Cortex of kidney (tissue), 1 donor: ENCODE measurements at places on chromosomes 5 and 9.

GRCh38 chr9:36031774-36032555, 4.7 kb upstream of the RECK start:
- DNase-seq: no peak

DNA sequence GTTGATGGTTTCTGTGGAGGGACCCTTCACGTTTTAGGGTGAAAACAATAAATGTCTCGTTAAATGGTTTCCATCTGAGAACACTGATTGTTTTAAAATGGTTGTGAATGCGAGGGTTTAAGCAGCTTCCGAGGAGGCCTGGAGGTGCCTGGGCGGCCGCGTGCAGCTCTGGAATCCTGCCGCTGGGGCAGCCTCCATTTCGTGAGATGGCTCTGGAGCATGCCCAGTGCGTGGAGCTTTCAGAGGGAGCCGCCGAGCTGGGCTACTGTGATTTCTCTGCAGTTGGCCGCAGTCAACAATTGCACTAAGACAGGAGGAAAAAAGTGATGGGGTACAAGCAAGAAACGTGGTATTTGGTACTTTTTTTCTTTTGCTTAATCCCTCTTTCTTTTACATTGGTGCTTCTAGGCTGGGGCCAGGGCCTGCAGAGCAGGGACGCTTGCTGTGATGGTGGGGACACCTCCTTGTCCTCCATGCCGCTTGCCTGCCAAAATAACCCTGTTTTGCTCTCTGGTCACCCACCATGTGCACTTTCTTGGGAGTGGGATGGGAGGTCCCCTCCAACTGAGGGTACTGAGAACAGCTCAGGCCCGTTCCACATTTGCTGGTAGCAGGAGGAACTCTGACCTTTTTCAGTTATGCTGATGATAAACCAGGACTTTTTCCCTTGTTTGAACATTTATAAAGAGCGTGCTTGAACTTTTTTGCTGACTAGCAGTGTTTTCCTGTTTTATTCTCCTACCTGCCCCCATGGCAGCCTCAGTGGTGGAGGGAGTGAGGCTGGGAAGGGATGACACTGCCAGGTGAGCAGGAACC, 47.1 kb downstream of the EHMT1 start:
- no peak for DNase-seq

DNA sequence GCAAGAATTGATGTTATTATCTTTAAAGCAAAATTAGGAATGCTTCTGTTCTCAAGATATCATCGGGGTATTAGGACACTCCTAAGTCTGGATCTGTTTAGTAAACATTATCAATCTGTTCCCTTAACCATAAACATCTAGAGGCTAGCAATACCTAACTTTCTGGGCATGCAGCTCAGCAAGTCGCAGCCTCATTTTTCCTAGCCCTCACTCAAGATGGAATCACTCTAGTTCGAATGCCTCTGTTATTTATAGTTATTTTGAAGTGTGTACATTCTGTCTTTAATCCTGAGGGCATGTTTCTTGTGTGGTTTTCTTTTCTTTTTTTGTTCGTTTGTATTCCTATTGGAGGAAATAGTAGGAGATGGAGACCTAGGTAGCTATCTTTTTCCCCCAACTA, 66.9 kb downstream of the FER start:
- DNase-seq: no peak

DNA sequence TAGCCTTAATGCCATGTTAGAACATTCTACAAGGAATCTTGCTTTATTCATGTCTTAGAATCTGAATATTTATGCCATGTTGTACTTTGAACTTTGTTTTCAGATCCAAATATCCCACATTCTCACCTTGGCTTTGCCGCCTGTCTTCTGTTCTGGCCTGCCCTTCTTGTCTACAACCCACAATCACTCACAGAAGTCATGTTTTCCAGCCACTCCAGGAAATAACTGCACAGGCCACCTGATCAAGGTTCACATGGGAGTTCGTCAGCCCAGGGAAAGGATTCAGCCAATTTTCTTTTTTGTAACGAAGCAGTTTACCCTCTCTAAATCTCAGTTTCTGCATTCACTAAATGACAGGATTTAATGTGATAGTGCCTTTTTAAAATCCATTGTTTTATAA, 70.5 kb downstream of the JAKMIP2 start:
- DNase-seq: no peak

DNA sequence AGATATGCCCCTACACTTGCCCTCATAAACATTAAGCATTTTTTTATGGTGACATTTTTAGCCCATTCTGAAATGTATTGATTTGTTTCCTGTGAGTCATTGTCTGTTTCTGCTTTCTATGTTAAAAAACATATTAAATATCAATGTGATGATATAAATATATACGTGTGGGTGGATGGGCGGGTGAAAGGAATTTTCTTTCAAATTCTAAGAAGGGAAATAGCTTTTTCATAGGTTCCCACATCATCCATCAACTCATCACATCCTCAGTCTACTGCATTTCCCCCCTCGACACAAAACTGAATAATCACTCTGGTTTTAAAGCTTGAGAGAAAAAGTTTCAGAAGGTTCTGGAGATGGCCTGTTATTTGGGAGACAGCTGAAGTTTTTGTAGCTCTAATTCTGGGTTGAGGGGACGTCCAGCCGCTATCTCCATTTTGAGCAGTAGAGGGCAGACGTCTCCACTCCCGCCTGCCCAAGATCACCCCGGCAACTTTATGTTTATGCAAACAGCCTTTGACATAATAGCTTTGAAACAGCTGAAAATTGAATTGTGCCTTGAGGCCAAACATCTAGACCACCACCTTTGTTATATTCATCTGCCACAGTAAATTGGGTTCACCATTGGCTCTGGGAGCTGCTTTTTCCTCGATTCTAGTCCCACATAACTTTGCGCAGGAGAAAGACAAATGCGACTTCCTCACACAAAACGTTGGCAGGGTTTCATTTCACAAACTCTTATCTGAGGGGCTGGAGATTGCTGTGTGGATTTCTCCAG, 216.2 kb upstream of the CLINT1 start:
- no peak for DNase-seq

DNA sequence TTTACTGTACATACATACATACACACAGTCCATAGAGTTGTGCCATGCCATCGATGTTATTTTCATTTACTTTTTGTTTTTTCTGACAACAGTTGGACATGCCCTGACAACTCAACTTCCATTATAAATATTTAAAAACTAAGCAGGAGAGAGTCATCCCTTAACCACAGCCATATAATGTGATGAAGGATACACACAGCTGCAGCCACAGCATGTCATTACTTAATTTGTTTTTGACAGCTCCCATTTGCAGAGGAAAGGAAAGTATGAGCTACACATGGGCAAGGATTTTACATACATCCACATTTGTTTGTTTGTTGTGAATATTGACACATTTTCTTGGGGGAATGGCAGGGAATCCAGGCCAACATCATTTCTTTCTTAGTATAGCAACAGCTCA, 91.5 kb upstream of the TUT7 start:
- no peak for DNase-seq

DNA sequence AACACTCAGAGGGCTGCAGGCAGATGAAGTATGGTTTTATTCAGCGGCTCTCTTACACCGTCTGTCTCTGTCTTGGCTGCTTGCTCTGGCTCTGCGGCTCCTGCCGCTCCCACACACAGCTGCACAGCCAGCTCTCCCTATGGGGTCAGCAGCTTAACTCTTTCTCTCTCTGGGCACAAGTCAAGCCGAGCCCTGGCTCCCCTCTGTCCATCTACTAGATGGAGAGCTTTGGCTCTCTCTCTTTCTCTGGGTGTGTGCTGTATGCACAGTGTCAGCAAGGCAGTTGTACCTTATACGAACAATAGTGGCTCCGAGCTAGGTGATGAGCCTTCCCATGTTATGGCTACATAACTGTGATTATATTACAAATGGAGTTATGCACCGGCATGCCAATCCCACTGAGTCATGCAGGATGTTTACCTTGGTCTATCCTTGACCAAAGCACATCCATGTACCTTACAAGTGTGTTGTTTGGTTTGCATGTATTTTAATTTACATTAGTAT, 19.3 kb upstream of the PPP2CA start:
- DNase-seq: no peak

- no peak for DNase-seq
Observed at GRCh38 chr9:96510258-96510657, 60.3 kb downstream of the HABP4 start.

DNA sequence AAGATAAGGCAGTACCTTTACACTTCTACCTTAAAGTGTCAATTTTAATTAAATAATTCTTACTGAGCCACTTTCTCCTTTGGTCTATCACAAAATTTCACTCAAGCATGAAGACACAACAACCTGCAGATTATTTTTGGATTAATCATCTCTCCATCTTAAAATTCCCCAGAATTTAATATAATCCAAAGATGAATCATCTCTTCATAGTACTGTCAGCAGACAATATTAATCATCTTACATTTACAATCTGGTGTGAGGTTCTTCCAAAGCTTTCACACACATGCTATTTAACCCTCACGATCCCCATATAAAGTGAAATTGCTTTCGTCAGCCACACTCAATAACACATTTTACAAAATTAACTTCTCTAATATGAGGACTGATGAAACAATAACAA, 43.0 kb downstream of the LHFPL2 start:
- no peak for DNase-seq

DNA sequence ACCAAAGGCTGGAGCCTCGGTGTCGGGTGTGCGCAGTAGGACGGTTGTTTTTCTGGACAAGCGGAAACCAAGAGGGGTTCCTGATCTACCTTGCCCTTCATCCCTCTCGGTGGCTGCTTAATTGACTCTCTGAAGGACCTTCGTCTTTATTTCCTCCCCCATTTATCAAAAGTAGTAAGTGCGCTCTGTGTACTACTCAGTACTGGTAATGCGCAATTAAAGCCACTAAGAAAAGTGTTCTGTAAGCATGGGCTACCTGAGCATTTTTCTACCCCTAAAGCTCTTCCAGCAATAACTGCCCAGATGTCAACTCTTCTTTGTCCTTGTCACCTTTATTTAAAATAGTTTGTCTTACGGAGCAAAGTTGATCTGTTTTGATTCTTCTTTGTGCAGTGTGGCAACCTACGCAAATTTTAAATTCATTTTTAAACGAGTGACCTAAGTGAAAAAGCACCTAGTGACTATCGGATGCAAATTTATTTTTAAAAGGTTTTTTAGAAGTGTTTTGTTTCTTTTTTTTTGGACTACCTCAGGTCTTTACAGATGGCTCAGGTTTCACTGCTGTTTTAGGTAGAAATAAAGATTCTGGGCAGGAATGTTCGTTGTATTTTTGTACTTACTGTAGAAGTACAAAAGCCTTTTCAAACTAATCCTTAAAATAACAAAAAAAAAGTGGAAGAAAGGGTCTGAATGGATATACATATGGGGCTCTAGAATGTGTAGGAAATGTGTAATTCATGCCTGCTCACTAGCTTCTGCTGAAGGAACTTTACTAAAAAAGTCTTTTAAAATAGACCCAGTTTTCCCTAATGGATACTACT, 2.0 kb downstream of the JMY start:
- DNase-seq: no peak

DNA sequence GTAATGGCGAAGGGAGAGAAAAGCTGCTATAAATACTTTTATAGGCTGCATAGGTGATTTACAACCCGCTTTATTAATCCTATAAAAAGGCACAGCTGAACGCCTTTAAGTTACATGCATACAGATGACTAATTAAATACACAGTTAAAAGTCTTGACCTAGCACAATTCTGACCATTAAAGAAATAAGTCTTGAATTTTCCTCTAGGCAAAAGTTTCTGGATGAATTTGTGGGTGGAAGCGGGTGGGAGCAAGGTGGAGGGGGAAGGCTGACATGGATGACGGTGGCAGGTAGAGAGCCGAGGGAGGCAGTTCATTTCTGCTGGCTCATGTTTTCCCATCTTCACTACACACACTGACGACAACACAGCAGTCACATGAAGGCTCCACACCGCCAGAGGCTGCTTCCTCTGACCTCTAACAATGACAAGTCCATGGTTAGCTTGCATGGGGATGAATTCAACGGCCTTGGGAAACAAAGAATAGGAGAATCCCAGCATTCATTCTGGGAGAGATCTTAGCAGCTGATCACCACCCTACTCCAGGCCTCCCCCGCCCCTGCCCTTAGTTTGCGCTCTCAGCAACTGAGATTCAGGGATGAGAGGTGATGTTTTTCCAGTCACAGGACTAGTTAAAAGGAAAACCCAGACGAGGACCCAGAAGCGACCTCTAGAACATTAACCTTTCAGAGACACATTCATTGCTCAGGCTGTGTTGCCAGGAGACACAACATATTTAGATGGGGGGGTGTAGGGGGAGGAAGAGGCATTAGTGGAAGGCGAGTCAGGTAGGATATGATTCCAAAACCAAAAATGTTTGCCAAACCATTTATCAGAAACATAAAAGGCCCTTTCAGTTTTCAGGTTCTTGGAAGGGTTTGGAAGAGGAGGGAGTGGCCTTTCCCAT, 329.3 kb downstream of the PIK3R1 start:
- no peak for DNase-seq

DNA sequence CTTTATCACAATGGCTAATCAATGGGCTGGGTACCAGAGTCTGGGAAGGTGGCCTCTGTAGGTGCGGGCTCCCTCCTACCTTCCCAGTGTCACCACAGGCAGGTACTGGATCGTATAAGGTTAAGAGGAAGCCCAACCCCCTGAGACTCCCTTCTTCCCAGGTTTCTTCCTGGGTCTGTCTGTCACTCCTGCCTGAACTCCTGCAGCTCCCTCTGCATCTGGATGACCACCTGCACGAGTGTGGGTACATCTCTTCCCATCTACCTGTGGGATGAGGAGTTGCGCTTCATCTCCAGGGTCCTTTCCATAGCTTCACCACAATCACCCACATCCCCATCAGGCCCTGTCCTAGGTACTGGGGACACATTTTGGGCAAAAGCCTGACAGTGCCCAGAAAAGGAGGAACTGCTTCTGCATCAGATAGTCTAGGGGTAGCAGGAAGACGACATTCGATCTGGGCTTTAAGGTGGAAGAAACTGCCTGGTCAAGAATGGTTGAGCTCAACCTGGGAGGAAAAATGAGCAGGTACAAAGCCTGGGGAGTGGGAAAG, 112.2 kb upstream of the ALDH1B1 start:
- no peak for DNase-seq

GRCh38 chr9:125337236-125337635, 75.6 kb downstream of the GAPVD1 start:
- no peak for DNase-seq

DNA sequence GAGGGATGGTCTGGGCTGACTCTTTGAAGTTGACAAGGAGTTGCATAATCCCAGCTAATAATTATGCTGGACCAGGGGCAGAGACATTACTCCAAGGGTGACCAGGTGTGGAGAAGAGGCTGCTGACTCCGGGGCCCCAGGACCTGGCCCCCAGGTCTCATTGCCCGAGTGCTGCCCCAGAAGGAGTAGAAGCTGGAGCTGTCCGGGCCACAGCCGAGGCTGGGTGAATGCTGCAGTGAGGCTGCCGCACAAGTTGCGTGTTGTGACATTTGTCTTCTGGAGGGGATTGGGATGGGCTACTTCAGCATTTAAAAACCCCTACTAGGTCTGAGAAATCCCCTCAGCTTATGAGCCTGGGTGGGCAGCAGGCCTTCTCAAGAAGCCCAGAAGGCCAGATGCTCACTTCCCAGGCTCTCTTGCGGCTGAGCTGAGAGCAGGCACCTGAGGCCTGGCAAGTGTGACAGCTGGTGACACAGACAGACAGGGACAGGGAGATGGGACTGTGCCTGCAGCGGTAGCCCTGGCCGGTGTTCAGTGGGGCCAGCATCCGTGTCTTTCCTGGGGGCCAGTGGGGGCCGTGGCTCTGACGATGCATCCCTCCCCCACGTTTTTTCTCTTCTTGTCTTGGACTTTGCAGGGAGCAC, 122.8 kb downstream of the KCNIP1 start:
- DNase-seq: no peak

- DNase-seq: no peak
Observed at GRCh38 chr9:38359297-38359653, 33.2 kb upstream of the ALDH1B1 start.
